AG08395 (cell line): ENCODE measurements at places on chromosomes 3 and 15.

DNA sequence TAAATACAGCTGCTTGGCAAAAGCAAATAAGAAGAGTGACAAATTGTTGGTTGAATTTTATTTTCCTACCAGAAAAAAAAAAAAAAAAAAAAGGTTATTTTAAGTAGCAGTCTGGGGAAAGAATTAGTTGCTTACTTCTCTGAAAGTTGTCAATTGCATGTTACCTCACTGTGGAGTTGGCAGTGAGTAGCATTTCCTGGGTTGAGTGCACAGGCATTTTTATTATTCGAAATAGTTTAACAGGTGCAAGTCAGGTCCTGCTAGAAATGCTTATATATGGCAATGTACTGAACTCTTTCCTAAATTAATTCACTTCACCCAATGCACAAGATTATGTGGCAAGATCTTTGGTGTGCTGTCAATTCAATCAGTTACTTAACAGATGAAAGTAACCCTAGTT, 680.6 kb downstream of the EPHA3 start:
- DNase-seq = no peak

DNA sequence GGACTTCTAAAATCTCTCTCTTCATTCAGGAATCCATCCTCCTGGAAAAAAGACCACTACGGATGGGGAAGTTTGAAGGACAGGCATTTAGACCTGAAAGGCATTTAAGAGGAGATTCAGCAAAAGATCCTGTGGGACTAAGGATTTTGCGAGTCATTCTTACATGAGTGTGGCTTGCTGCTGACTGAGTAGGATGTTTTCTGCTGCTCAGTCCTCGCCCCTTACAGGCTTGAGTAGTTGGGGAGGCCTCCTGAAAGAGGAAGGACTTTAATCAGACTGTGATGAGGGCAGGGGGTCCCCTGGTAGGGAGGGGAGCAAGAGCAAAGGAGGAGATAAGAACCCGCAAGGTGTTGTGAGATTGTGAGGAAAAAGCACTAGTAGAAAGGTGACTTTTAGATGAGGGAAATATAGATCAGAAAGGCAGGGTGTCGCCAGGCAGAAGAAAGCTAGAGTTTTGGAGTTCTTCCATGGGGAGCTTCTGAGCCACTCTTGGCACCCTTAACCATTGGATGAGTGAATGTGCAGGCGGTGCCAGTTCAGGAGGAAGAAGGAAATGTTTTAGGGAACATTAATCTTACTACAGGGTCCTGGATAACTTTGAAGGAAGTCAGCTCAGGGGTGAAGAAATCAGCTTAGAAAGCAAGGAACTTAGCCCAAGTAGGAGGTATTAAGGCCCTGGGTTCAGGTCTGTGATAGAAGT, 171.1 kb downstream of the RORA start:
- peak; percentile 22 for DNase-seq

DNA sequence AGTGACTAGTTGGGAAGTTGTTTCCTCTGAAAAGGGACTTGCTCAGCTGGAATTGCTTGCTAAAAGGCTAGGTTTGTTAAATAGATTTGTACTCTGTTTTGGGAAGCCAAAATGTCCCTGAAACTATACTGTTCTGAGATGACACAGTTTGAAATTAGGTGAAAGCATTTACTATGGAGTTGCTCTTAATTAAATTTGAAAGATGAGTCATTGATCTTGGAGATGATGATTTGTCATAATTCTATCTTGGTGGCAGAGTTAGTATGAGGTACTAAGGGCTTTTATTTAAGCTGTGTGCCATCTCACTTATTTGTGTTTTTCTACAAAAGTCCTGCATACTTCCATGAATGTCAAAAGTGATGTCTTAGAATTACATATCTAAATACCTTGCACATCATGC, 320.9 kb downstream of the PTPRG start:
- no peak for DNase-seq

DNA sequence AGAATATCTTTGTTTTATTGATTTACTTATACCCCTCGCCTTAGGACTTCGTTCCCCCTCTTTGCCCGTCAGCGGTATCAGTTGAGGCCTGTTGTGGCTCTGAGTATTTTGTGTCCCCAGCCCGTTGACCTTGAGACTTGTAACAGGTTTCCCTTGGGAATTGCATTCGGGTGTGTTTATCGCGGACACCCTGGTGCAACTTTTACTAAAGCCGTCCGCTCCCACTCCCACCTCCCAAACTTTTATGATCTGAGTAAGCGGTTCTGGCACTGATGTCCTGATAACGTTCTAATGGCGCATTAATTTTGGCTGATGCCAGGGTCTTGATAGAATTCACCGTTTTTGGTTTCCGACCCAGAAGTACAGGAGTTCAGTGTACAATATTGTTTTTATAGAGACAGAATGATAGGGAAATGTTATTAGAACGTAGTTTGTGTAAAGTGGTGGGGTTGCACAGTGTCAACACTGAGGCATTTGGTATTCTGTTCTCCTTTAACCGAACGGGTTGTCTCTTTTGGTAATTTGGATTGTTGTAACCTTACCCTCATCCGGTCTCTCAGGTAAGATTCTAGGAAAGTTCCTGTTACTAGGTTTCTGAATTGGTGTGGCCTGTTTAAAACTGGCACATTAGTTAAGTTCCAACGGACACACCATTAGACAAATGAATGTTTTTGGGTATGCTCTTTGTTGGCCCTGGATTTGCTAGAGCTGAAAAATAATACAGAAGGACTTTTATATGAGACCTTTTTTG, 47.8 kb downstream of the OIP5 start:
- peak; percentile 7 for DNase-seq

GRCh38 chr15:101264911-101265641, 12.2 kb downstream of the SELENOS start:
- DNase-seq = no peak

DNA sequence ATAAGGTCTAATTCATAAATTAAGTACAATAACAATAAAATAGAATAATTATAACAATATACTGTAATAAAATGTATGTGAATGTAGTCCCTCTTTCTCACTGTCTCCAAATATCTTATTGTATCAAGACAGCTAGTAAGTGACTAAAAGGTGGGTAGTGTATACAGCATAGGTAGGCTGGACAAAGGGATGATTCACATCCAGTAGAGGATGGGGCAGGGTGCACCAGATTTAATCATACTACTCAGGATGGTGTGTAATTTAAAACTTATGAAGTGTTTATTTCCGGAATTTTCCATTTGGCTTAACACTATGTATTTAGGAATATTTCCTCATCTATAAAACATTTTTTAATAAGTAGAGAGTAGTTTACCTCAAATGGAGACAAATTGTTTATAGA, 876.1 kb upstream of the CADM2 start:
- DNase-seq = no peak
